ENCODE measurements at places on chromosomes 3 and 15.

DNA sequence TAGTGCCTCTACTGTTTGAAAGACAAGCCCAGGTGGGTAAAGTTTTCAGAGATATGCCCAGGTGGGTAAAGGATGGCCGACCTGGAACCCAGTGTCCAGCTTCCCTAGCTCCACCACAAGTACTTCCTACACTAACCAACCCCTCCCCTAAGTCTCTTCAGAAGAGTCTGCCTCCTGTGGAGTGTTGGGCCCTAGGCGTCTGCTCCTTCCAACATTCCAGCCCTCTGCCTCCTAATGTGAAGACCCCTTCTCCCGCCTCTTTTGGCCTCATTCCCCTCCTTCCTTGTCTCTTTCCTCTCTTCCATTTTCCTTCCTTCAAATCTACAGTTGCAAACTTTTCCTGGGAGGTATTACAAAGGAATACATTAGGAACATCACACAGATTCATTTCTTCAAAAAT lies 38.6 kb downstream of the CNTN3 start:
- DNase-seq: no peak

- DNase-seq: no peak
These were observed 54.0 kb upstream of the TMEM108 start for GRCh38 chr3:132984181-132984580.

DNA sequence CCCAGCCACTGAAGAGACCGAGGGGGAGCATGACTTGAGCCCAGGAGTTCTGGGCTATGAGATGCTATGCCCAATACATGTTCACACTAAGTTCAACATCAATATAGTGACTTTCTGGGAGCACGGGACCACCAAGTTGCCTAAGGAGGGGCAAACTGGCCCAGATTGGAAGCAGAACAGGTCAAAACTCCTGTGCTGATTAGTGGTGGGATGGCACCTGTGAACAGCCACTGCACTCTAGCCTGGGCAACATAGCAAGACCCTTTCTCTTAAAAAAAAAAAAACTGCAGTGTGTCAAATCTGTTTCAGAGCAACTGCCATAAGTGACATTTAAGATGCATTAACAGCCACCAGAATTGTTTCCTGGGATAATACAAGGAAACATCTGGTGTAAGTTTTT lies 9.8 kb downstream of the HES1 start:
- DNase-seq: no peak

DNA sequence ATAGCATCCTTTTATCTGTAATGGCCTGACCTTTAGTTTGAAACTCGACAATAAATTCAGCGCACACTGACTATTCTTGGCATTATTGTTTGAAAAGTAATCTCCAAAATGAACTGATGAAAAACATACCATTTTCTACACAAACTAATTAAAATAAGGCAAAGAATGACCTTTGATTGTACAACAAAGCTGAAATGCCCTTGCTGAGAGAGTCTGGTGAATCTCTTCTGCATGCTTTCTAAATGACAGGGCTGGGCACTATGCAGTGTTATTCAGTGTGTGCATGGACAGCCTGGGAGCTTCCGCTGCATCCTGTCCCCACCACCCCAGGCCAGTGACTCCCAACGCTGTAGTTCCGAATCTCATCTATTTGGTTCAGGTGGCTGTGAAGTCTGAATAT lies 530.8 kb downstream of the FOXP1 start:
- DNase-seq: no peak

DNA sequence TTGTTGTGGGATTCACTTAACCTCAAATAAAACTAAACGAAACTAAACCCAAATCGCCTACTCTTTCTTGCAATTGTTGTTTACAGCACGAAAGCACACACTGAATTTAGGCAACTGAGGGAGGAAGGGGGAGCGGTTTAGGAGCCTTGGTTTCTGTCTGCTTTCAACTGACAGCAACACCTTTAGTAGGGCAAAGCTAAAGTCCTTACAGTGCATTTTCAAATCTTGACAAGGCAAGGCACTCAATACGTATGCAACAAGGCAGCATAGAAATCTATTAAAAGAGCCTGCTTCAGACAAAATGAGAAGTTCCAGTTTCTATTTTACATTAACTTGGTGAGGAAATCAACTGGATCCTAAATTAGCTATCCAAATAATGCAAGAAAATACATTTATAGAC lies 174.6 kb downstream of the CHST2 start:
- DNase-seq: no peak

DNA sequence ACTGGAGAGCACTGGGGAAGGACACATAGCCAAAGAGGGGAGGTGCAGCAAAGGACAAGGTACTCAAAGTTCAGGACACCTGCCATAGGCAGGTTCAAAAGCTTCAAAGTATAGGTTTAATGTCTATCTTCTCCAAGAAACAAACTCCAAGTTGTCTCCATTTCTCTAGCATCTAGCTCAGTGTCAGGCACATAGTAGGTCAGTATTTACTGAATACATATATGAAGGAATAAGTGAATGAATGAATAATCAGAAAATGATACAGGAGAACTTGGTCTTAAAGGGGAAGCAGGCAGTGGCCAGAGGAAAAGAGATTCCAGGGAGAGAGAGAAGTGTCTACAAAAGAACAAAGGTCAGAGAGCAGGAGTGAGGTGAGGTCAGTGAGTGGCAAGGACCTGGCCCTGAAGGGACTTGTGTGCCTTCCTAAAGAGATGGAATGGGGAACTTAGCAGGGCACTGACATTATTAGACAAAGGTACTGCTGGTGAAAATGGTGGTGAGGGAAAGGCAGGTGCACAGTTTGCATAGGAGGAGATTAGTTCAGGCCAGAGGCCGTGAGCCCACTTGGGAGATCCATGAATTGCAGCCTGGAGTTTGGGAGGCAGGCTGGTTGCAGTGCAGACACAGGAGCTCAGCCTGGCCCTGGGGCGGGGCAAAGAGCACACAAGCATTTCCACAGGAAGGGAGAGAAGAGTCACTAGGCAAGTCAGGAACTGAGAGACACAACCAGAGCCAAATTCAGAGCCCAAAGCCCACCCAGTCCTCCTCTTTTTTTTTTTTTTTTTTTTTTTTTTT lies 21.4 kb downstream of the TBC1D2B start:
- no peak for DNase-seq

DNA sequence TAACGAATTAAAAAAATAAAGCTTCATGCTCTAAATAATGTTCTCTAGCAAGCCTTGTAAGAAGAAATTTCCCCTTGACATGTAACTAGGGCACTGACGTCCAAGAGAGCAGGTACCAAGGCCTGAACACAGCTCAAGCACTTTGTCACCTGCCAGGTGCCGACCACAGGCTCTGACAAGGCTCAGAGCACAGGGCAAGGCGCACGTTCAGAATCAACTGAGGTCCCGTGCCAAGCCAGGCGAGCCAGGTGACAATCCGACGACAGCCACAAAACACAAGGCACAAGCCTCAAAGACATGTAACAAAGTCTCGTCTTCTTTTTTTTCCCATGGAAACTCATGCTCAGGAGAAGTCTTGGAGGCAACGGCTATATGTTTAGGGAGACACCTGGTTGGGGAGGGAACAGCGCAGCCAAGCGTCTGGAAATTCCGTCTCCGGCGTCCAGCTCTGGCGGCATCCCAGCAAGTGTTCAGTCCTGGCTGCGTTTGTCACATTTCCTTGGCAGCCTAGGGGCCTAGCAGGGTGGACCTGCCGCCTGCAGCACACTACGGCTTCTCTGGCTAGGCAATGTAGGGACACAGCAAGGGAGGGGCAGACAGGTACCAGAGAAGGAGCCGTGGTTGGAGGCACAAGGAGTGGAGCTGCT lies 76.7 kb downstream of the ADAMTS17 start:
- no peak for DNase-seq

- DNase-seq: no peak
These were observed 846 bp upstream of the POLG start for GRCh38 chr15:89335298-89336041.

GRCh38 chr15:54707805-54708752 lies 488.7 kb downstream of the RSL24D1 start:
- no peak for DNase-seq

DNA sequence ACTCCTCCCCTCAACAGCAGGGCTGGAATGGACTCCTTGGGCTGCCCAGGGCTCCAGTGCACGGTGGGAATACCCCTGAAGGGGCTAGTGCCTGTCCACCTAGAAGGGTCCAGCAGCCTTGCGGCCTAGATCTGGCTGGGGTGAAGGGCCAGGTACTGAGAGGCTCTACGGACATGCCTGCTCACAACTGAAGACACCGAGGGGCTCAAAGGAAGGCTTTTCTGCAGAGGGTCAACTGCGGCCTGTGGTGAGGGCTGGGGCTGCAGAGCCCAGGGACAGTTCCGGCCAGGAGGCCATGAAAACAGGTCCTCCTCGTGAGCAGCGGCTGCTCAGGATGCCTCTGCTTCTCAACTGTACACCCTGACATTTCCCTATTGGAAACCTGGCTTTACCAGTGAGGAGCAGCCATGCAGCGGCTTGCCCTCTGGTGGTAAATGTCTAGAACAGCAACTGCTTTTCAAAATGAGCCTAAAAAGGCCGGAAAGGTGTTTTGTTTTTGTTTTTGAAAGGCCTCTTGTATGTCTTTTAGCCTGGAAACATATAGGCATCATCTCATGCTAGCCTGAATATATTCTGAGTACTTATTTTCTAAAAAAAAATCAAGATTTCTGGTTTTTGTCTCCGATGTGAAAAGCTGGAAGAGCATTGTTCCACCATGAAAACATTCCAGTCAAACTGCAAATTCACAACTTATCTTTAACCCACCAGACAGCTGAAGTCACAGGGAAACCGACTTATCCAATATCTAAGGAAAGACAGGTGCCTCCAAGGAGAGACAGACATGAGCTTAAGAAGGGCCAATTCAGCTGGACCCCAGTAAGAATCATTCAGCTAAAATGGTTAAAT lies 163.4 kb downstream of the KLF13 start:
- DNase-seq: peak; percentile 79

- DNase-seq: no peak
These were observed 248.1 kb downstream of the ERC2 start for GRCh38 chr3:56219894-56220805.

- no peak for DNase-seq
These were observed 9.3 kb downstream of the LPCAT4 start for GRCh38 chr15:34357653-34358052.

DNA sequence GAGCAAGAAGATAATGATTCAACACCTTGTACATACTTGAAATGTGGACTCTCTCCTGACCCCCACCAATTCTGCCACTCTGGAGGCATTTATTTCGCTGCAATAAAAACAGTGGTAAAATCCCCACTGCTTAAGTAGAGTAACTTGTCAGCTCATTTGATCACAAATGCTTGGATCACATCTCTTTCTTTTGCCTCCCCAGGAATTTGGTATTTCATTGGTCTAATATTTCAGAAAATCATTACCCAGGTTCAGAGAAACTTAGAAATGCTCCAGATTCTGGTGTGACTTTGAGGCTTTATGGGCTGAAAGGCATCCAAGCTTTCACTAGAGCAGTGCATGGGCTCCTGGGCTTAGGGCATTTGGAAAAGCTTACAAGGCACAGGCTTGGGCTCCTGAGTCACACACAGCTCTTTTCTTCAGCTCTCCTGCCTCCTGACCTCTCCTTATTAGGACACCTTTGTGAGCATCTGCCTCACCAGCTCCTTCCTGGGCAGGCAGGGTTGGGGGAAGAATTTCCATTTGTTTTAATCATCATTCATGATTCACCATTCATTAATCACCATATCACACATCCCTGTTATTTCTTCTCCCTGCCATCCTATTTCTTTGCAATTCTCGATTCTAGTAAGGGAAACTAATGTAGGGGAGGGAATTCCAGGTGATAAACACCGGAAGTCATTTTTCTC lies 22.5 kb downstream of the CDCP1 start:
- no peak for DNase-seq

- no peak for DNase-seq
These were observed 40.5 kb downstream of the PGPEP1L start for GRCh38 chr15:98967096-98967495.

GRCh38 chr3:124800511-124801258 lies 70.4 kb downstream of the UMPS start:
- no peak for DNase-seq

- no peak for DNase-seq
These were observed 3.7 kb downstream of the IQSEC1 start for GRCh38 chr3:13069495-13069894.

- no peak for DNase-seq
These were observed 252.0 kb downstream of the CACNA2D3 start for GRCh38 chr3:54374214-54374852.

DNA sequence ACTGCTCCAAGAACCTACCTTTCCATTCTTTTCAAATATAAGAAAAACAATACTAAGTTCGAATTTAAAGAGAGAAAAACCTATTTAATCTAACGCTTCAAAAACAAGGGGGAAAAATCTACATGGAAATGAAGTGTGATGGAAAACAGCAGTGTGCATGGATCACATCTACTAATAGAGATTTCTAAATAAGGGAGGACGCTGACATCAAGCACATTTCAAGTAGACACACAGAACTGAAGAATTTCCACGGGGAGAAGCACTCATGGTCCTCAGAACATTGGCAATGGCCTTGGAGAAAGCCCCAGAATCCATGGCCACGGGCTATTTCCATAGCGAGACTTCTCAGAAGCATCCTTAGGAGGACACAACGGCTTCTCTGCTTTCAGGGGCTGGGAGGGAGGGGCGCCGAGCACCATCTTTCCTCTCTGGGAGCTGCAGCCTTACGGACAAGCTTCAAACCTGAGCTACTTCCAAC lies 1.0 kb downstream of the TASOR start:
- DNase-seq: no peak

GRCh38 chr3:61768284-61769037 lies 207.1 kb downstream of the PTPRG start:
- DNase-seq: no peak

Data from posterior vena cava (tissue), 2 donors.